ENCODE measurements at places on chromosomes 12 and 14.

DNA sequence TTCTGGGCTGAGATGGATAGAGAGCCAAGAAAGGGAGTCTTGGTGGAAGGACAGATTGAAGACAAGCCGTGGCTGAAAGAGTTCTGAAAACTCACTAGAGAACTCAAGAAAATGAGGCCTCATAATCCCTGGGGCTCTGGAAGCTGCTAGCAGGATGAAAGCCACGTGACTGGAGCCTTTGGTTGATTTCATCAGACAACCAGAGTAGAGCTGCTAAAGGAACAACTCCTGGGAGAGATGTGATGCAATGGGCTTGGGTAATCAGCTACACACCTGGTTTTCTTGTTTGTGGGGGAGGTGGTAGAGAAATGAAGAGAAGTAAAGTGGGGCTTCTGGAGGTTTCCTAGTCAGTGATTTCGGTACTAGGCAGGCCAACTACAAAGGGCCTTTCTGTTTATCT lies 13.4 kb downstream of the CSRNP2 start:
- no peak for DNase-seq

GRCh38 chr12:118126119-118126757 lies 9.7 kb upstream of the PEBP1 start:
- DNase-seq = no peak

GRCh38 chr14:89357655-89358297 lies 59.3 kb downstream of the FOXN3 start:
- no peak for DNase-seq

- DNase-seq = no peak
Measured at GRCh38 chr12:111991946-111992345, 21.0 kb downstream of the TMEM116 start.

GRCh38 chr12:57806677-57807076 lies 11.9 kb downstream of the AVIL start:
- DNase-seq = no peak

DNA sequence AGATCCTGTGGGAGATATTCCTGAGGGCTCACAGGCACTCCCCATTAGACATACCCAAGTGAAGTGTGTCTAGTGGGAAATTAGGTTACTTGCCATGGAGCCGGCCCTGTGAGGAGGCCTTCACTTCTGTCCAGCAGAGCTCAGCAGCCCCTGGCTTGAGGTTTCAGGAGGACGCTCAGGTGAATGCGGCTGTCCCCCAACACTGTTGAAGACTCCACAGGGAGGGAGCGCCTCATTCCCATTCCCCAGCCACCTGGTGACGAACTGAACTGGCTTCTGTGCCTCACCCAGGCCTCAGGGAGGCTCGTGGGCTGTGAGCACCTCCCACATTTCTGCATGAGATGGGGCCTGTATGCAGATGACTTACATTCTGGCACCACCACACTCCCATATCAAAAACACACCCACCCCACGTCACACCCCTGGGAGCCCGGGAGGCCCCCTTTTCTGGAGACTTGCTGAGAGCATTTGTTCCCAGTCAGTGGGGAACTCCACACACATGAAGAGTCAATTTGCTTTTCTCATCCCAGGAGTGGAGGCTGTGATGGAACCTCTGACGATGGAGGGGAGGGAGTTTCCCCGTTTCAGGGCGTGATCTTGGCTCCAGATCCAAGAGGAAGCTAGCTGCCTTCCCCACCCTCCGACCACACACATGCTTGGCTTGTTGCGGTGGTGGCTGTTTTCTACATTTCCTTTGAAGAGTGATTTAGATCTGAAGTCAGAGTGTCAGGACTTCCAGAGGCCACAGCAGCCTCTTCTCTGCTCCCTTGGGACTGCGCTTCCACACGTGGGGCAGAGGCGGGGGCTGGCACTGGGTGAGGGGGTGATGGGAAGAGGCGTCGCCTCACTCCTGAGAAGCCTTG lies 120.7 kb downstream of the ADGRD1 start:
- DNase-seq = peak; percentile 81

GRCh38 chr12:120261951-120262851 lies 3.3 kb downstream of the PXN start:
- no peak for DNase-seq

GRCh38 chr12:89183985-89184435 lies 168.3 kb downstream of the DUSP6 start:
- DNase-seq = peak; percentile 81
